ENCODE measurements at places on chromosomes 4 and X.

- DNase-seq, result no peak
Measured at GRCh38 chrX:152861116-152861515, 30.3 kb downstream of the NSDHL start.

GRCh38 chr4:183244506-183244905 lies 75.6 kb downstream of the CLDN22 start:
- DNase-seq, result no peak

- DNase-seq, result no peak
Measured at GRCh38 chr4:62292911-62293310, 1092.8 kb downstream of the ADGRL3 start.

DNA sequence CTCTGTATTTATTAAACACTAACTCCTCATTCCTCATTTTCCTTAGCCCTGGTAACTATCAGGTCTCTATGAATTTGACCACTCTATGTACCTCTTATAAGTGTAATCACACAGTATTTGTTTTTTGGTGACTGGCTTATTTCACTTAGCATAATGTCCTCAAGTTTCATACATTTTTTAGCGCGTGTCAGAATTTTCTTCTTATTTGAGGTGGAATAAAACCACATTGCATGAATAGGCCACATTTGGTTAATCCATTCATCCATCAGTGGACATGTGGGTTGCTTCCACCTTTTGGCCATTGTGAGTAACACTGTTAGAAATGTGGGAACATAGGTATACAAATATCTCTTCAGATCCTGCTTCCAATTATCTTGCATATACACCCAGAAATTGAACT lies 341.2 kb upstream of the BOD1L1 start:
- no peak for DNase-seq

GRCh38 chrX:142156567-142156966 lies 48.5 kb downstream of the MAGEC2 start:
- no peak for DNase-seq

- no peak for DNase-seq
Measured at GRCh38 chr4:86837691-86838503, 11.3 kb downstream of the SLC10A6 start.

- no peak for DNase-seq
Measured at GRCh38 chr4:140110542-140111215, 43.3 kb downstream of the MAML3 start.

- DNase-seq, result peak; percentile 21
Measured at GRCh38 chr4:20723019-20723418, 22.8 kb downstream of the PACRGL start.

DNA sequence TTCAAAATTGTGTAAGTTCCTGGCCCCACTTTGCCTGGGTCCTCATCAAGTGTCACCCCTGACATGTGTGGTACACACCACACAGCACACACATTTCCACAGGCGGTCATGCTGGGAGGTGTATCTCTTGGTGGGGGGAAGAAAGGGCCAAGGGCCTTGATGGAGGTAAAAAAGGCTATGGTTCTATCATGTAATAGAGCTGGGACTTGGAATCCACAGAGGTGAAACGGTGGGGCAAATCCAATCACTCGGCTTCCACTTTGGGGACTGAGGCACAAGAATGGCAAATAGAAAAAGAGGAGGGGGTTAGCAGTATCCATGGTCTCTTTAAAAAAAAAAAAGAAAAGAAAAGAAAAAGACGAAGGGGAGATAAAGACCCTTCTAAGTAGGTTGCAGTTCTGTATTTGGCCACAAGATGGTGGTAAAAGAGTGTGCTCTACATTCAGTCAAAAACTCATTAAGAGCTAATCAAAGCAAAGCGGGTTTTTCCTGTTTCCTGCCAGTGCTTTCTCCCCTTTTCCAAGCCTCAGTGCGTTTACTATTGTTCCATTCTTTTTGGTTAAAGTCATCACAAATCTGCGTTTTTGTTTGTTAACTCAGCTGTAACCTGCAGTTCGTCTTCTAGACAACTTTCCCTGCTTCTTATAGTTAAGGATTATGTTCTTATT lies 37.0 kb upstream of the ATP6AP2 start:
- DNase-seq, result peak; percentile 44

- no peak for DNase-seq
Measured at GRCh38 chr4:77413766-77414165, 191.9 kb upstream of the CXCL13 start.

DNA sequence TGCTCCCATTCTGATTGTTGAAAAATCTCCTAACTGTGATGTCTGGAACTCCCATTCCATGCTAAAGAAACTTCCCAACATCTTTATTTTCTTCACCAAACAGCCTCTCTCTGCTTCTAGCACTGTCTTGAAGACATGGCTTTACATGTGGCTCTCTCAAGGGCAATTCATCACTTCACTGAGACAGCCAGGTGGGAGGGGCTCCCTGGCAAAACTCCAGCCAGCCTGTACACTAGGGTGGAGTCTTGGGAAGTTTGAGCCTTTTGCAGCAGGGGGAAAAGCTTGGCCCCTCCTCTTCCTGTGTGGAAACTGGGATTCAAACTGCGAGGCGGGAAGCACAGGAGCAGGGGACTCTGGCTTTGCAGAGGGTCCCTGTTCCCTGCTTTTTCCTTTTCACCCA lies 130.5 kb upstream of the TTC29 start:
- no peak for DNase-seq

- no peak for DNase-seq
Measured at GRCh38 chr4:71025654-71026053, 32.2 kb downstream of the DCK start.

- no peak for DNase-seq
Measured at GRCh38 chr4:71833232-71833900, 49.5 kb upstream of the GC start.

GRCh38 chr4:114558446-114559020 lies 40.1 kb upstream of the UGT8 start:
- DNase-seq, result no peak

DNA sequence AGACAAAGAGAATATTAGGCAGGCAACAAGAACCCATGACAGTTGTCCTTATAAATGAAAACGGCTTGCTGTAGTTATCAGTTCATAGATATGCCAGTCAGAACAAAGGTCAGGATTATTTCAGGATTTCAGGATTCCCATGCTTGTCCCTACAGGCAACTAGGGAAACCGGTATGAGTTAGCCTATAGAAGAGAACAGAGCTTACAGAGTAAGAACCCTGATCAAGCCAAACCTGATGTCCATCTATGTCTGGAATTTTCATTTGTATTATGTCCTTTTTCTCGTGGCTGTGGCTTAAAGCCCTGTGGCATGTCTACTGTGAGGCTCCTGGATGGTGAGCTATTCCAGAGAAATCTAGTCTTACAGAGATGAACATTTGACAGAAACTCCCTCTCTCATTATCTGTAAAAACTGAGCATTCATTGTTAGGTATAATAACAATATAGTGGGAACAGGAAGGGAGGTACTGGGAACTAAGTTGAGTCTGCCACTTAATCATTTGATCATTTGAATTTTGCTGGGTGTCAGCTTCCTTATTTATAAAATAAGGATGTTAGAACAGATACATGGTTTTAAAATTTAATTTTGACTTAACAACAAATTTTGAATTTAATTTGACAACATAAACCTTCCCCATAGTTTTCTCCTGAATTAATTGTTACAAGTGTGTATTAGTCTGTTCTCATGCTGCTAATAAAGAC lies 129.5 kb upstream of the KLF3 start:
- no peak for DNase-seq

DNA sequence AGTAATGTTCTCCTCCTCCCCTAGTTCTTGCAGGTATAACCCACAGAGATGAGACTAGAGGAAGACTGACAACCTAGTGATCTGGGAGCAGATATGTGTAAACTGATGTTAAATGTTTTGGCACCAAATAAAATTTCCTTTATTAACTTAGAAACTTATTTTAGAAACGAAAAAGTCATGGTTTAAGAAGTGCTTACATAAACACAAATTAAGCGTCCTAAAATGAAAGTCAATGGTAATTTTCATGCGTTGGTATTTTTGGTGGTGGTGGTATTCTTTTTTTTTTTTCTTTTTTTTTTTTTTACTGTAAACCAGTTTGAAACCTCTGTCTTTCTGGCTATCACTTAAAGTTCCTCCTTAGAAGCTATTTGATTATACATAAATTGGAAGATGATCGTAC lies 1438.1 kb upstream of the TENM3 start:
- no peak for DNase-seq

- no peak for DNase-seq
Measured at GRCh38 chrX:97065973-97066372, 182.3 kb downstream of the RPA4 start.

GRCh38 chrX:39144956-39145355 lies 343.7 kb downstream of the MID1IP1 start:
- DNase-seq, result no peak

DNA sequence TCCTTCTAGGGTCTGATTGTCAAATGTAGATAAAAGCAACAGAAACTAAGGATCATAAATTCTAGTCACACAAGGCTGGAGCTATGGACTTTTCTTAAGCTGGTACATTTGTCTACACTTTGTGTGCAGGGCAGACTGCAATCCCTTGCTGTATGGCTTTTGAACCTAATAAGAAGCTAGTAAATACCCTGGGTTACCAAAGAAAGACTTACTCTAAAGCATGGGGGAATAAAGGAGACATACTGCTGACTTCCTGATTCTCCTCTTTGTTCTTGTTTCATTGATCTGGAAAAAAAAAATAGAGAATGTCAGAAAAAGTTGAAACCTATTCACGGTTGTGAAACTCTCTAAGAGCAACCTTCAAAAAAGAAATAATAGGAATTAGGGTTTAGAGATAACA lies 216.6 kb upstream of the TLL1 start:
- no peak for DNase-seq

- DNase-seq, result no peak
Measured at GRCh38 chr4:83036991-83037665, 2.1 kb downstream of the COPS4 start.

DNA sequence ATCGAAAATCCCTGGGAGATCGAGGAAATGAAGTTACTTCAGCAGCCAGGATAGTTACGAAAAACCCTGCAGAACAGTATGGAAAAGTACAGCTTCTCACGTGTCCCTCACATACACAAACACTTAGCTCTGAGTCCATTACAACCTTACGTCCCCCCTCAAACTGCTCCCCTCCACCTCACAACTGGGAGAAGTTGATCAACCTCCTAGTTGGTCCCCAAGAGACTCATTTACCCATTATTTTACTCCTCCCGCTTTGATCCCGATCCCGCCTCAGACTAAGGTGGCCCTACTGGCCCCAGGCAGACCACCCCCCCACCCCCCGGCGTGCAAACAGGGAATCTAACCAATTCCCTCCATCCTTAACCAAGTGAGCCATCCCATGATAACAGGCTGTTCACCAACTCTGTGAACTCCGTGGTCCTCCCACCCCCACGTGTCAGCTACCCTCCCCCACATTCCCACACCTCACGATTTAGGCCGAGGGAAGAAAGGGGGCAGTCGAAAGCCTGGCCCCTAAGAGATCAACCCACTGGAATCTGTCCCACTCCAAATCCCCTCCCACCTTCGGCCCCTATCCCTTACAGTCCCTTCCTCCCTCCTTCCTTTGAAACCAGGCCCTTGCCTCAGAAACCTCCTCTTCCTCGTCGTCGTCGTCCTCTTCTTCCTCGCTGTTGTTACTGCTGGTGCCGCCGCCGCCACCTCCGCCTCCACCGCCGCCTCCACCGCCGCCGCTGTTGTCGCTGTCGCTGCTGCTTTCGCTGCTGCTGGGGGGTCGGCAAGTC lies 755 bp downstream of the ANKRD17 start:
- peak; percentile 29 for DNase-seq

- no peak for DNase-seq
Measured at GRCh38 chr4:138226351-138226750, 15.8 kb downstream of the SLC7A11 start.

DNA sequence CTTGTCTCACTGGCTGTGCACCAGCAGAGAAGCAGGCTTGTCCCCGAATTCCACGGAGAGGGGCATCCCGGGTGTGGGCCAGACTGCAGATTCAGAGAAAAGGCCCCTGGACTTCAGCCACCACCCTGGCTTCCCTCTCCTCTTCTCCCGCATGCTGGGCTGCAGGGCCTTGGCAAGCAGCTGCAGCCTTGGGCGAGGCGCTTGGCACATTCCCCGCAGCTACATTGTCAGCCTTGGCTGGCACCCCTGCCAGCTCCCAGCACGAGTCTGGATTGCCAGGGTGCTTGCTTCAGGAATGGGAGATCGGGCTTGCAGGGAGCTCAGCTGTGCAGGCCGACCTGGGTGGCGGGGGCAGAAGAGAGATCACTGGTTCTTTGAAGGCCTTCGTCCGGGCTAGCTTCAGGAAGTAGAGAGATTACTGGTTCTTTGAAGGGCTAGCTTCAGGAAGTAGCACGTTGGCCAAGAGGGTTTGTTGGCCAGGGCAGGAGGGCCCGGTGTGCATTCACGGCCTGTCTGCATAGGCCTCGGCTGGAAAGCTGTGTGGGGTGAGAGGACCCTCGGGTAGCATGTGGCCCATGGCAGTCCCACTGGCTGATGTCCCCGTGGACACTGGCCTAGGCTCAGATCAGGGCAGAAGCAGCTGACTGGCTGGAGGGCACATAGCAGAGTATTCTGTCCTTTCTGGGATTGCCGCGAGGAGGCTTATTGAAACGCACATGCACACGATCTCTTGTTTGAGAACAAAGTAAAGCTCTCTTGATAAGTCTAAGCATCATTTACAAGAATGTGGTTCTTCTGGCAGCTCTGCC lies 2.7 kb downstream of the ABCD1 start:
- peak; percentile 48 for DNase-seq

GRCh38 chr4:8917868-8918783 lies 46.5 kb upstream of the HMX1 start:
- peak; percentile 89 for DNase-seq

DNA sequence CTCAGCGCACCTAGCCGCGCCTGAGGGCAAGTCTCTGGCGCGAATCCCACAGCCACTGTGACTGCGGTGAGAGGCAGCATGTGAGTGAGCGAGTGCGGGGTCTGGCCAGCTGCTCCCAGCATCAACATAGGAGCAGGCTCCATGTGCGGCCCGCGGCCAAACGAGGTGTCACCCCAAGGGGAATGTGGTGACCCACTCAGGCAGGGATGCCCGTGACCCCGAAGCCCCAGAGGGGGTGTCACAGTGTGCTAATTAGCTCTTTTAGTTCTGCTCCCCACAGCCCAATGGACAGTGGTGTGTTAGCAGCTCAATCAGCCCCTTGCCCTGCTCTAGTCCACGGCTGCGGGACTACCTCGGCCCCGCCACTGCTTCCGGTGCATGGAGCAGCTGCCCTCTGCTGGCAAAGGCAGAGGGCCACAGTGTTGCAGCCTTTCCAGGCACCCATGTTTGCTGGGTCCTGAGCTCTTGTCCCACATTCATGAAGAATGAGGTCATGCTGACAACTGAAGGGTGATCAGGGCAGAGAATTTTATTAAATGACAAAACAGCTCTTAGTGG lies 61.4 kb downstream of the AGA start:
- DNase-seq, result peak; percentile 17
